Activated CD4-positive, alpha-beta T cell treated with anti-CD3 and anti-CD28 coated beads, Interleukin-2, amount 50 U/mL, for 1 hour (primary cell): ENCODE measurements at places on chromosomes 2 and 18.

GRCh38 chr2:17958466-17959092 lies 80.1 kb downstream of the KCNS3 start:
- DNase-seq, result no peak

GRCh38 chr2:40639320-40639719 lies 187.4 kb upstream of the SLC8A1 start:
- no peak for DNase-seq

DNA sequence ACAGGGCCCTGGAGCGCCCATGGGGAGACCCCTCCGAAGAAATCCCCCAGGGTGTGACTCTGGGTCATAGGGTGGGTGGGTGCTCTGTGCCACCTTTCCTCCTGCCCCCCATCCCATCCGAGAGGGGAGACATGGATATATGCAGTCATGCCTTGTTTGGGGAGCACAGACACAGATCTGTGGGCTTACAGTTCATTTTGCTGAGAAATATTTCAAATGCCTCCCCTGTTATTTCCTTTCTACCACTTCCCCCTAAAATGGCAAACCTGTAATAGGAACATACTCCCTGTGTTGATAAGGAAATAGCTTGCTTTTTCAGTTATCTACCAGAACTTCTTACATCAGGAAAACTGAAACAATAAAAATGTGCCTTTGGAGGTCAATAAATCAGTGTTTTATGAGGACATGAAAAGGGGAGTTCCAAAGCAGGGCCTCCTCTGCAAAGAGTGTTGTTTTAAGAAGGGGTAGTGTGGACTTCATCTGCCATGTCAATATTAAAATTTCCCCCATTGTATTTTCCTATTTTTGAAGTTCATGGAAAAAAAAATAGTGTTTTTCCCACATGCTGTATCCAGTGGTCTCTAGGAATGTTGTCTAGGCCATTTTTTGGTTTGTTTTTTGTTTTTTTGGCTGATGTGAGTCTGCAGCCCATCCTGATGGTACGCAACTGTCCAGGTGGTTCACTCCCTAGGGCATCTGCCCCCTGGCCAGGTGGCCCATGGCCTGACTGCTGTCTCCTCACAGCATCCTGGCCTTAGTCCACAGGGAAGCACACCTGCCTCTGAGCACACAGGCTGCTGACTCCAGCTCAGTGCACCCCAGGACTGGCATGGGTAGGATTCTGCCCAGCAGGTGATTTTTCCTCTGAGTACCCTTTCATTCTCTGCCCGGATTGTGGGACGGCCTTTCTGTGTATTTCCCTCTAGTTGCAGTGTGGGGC lies 3.7 kb downstream of the TNFRSF11A start:
- DNase-seq, result no peak

- DNase-seq, result no peak
These were observed 82.9 kb downstream of the POLR1A start for GRCh38 chr2:86022661-86023365.
